ENCODE measurements at places on chromosomes 13 and 19.
A peak's percentile ranks its signal among the peaks of the same experiment; 100 is the strongest.

GRCh38 chr13:19759669-19760068, 23.1 kb downstream of the PSPC1 start:
- no peak for DNase-seq

GRCh38 chr13:71632206-71632605, 234.8 kb downstream of the DACH1 start:
- DNase-seq, result no peak

DNA sequence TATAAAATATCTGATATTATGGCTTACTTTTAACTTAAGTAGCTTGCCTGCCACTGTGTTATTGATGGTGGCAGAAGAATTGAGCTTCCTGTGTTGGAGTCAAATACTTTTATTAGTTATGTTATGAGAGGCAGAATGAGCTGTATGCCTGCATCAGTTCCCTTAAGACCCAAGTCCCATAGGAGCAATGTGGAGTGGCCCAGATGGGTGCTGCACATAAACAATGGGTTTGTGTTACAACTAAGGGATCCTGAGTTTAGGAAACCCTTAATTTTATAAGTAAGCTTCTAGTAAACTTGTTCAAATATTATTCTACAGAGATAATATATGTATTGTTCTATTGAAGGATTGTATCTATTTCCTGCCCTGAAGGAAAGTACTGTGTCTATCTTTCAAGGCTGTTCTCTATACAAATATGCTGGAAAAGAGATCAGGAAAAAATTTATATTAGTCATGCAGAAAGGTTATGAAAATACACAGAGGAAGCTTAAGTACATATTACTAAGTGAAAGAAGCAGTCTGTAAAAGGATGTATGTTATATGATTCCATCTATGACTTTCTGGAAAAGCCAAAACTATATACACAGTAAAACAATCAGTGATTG, 2018.0 kb upstream of the PCDH20 start:
- no peak for DNase-seq

DNA sequence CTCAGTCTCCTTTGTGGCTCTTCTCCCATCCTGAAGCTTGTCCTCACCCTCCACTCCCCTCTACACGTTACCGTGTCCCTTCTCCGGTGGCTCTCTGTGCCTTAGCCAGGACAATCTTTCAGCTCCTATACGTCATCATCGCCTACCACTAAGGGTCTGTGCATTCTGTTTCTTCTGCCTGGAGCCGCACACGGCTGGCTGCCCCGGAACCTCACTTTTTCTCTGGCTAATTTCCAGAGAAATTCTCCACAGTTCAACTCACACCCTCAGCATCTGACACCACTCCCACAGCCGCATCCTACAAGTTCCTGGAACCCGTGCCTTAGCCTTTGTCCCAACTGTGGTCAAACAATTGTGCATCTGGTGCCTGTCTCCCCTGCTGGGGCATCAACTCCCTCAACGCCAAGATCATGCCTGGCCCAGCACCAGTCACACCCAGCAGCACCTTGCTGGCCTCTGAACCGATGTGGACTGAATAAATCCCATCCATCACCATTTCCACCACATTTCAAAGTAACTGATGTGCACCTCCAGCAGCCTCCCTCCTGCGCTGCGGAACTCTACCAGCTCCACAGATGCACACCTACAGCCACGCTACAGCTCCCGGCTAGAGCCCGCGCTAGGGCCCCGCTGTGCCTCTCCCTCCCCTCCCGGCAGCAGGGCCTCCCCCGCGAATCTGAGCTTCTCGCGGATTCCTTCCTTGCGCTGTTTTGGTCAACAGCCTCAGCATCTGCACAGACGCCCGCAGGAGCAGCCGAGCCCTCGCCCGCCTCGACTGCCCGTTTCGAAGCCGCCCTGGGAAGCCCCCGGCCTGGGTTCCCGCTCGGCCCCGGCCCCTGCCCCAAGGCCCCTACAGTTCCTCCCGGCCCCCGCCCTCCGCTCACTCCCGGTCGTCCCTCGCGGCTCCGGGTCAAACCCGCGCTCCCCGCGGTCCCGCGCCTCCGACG, 689 bp downstream of the DCUN1D2 start:
- peak; percentile 72 for DNase-seq

DNA sequence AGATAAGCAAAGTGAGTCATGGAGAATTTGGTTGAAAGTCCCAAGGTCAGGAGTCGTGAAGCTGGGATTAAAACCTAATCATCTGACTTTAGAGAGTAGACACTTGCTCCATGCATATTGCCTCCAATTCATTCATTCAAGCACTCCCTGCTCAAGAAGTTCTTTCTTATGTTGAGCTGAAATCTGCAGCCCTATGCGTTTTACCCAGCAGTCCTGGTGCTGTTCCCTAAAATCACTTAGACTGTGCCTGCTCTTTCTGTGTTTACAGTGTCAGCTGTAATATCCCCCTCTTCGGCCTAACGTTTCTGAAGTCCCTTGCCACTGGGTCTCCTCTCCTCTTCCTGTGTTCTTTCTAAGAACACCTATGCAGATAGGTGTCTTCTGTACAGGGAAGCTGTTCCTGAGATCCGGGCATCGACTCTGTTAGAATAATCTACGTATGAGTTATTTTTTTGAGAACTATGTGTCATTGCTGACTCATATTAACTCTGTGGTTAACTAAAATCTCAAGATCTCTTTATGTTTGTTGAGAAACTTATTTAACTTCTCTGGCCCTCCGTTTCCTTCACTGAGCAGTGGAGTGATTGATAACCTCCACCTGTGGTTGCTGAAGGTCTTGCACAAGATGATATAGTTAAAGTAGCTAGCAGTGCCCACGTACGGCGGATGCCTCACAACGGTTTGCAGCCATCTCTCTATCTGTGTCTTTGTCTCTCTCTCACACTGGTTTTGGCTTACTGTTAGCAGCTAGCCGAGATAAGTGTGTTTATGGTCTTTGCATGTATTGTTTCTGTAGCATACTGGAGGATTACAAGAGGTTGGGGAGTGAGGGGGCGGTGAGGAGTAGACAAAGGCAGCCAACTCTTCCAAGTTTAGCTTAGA, 4.7 kb downstream of the ALOX5AP start:
- peak; percentile 70 for DNase-seq

- no peak for DNase-seq
Observed at GRCh38 chr13:58032676-58033460, 401.3 kb downstream of the PCDH17 start.

DNA sequence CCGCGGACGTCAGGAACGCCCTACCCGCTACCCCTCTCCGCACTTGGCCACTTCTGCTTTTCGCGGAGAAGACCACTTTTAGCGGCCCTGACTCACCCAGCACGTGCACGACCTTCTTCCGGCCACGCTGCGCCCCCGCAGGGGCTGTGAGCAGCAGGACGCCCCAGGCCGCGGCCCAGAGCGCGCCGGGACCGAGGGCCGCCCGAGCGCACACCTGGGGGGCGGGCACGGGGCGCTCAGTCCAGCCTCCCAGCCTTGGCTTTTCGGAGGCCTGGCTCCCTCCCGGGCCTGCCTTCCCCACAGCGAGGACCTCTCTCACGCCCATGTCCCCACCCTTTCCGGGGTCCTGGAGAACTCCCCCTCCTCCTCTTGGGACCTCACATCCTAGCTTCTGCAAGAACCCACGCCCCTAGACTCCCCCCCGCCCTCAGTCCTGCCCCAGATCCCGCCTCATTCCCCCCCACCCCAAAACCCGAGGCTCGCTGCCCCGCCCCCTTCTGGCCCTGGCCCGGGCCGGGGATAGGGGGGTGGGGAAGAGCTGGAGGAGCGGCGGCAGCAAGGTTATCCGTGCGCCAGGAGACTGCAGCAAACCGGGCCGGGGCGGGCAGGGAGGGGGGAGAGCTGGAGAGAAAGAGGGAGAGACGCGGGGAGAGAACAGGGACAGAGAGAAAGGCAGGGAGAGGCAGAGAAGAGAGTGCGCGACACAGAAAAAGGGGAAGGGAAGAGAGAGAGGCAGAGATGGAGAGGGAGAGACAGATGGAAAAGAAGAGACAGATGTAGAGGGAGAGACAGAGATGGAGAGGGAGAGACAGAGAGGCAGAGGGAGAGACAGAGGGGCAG, 11.5 kb downstream of the TM6SF2 start:
- DNase-seq, result no peak
